ENCODE measurements at places on chromosomes 3 and 15. TPM values are rescaled to one million over a fixed set of nuclear protein-coding genes. Genes with fewer than 3 reads are reported as not detected.

Gene IL5RA
- total RNA-seq: not detected

Gene GOLGA6L7
- total RNA-seq: not detected

Gene RTP3
- not detected for total RNA-seq

Gene RBP2
- total RNA-seq: not detected

Gene MEX3B
- 0.30 TPM for total RNA-seq

Gene RBPMS2
- total RNA-seq: 0.22 TPM

Gene CYP19A1
- total RNA-seq: 124 TPM

- no peak for DNase-seq
Measured at GRCh38 chr15:98997755-98998154, 9.8 kb downstream of the PGPEP1L start.

DNA sequence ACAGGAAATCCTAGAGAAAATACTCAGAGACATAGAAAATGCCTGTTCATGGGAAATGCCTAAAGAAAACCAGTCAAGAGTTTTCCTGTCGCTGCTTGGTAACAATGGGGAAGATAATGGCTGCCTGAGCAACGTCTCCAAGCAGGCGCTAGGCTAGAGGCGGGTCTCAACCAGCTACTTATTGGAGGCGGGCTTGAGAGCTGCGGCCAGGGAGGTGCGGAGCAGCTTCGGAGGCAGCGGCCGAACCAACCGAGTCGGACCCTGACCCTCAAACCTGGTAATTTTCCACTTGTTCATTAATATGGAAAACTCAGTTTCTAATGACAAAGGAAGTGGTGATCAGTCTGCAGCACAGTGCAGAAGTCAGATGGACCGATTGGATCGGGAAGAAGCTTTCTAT, 173.1 kb downstream of the DTWD1 start:
- no peak for DNase-seq

GRCh38 chr3:52227117-52227516, 1.7 kb upstream of the TLR9 start:
- DNase-seq: no peak

- no peak for DNase-seq
Measured at GRCh38 chr3:22156868-22157267, 405.9 kb upstream of the ZNF385D start.

DNA sequence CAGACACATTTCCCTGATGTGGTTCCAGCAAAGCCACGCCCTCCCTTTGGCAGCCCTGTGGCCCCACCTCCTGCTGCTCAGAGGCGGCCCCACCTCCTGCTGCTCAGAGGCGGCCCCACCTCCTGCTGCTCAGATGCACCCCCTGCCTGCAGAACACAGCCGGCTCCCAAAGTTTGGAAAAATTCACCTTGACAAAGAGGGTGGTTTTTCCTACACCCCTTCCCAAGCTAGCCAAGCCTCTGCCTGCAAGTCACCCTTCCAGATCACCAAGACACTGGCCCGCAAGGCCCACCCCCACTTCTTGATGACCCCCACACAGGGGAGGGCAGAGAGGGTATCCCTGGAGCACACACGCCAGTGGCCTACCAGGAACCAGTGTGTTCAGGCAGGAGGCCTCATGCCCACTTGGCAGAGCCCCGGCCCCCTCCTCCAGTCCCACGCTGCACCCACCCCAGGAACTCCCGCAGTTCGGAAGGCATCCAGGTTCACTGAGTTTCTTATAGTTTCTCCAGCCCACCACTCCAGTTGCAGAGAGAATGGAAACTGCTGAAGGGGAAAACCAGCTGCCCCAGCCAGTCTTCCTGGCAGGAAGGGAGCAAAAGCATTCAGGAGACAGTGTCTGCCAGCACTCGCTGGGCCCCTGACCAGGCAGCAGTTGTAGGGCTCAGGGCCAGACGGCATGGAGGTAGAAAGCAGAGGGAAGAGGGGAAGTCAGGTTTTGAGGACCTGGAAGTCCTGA, 2.3 kb upstream of the HAPLN3 start:
- peak; percentile 71 for DNase-seq

GRCh38 chr3:121740896-121741295, 8.6 kb downstream of the GOLGB1 start:
- DNase-seq: no peak

All from tibial nerve (tissue), 4 donors.